ENCODE measurements at places on chromosomes 1 and 21. TPM values are rescaled to one million over a fixed set of nuclear protein-coding genes. Genes with fewer than 3 reads are reported as not detected.

GRCh38 chr1:96387785-96388184 is 333.8 kb upstream of the PTBP2 start:
- no peaks in the 10 kb centered on the region for H3K4me1 ChIP-seq
- no peak overlapping the region for H3K27ac ChIP-seq
- no peak overlapping the region for H3K4me3 ChIP-seq
- H3K27me3 ChIP-seq, result no peaks in the 10 kb centered on the region
- no peaks in the 10 kb centered on the region for H3K36me3 ChIP-seq
- no peak for DNase-seq

Gene DDAH1
- total RNA-seq, result not detected

DNA sequence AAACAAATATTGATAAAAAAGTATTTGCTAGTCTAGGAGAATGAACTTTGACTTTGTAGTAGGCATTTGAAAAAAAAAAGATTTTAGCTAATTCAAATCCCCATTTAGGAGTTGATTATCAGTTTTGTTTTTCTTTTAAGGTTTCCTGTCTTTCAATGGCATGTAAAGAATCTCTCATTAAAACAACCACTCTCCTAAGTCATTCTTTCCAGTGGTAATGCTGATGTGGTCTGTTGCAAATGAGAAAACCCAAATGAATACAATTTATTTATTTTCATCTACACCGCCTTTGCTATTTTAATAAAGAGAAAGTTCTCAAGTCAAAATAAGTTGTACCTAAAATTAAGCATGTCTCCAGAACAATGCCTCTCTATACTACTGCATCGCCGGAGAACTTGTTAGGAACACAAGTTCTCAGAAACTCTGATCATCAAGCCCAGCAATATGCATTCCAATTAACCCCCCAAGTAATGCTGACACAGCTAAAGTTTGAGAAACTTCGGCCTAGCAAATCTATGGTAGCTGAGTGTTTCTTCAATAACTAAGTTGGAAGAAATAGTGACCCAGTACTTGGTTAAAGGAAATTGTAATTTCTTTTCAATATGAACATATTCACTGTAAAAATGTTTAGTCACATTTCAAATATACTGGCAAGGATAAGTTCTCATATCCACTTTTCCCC is 255.1 kb downstream of the PTPRC start:
- DNase-seq, result no peak
- no peak overlapping the region for H3K4me3 ChIP-seq
- peaks cover 72% of the 10 kb centered on the region for H3K36me3 ChIP-seq
- no peaks in the 10 kb centered on the region for H3K27me3 ChIP-seq

DNA sequence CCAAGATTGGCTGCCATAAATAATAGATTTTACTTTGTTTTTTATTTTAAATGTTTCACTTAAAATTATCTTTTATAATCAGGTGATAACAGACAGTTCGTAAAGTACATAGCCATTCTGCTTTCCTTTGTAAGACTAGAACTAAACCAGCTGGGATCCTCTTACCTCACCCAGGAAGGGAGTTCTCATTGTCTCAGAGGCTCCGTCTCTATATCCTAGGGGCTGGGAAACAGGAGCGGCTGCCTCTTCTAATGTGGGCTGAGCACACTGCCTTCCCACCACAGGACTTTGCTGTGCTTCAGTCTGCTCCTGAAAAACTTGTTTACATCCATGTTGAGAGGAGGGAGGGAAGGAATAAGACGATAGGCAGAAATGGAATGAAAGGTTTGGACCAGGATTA is 45.6 kb upstream of the PGD start:
- H3K27ac ChIP-seq, result no peak overlapping the region
- H3K27me3 ChIP-seq, result no peaks in the 10 kb centered on the region
- peaks cover 6% of the 10 kb centered on the region for H3K36me3 ChIP-seq
- H3K4me3 ChIP-seq, result no peak overlapping the region

Gene ESRRG
- total RNA-seq, result not detected

DNA sequence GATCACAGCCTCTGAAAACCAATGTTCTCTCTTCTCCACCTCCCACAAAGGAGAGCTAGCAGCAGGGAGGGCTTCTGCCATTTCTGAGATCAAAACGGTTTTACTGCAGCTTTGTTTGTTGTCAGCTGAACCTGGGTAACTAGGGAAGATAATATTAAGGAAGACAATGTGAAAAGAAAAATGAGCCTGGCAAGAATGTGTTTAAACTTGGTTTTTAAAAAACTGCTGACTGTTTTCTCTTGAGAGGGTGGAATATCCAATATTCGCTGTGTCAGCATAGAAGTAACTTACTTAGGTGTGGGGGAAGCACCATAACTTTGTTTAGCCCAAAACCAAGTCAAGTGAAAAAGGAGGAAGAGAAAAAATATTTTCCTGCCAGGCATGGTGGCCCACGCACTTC is 35.8 kb upstream of the TDRD10 start:
- H3K27ac ChIP-seq, result no peak overlapping the region
- no peaks in the 10 kb centered on the region for H3K36me3 ChIP-seq

- H3K27ac ChIP-seq, result no peak overlapping the region
- no peaks in the 10 kb centered on the region for H3K4me1 ChIP-seq
- H3K4me3 ChIP-seq, result no peak overlapping the region
- DNase-seq, result no peak
These were observed 55.9 kb downstream of the ZBTB18 start for GRCh38 chr1:244106837-244107493.

DNA sequence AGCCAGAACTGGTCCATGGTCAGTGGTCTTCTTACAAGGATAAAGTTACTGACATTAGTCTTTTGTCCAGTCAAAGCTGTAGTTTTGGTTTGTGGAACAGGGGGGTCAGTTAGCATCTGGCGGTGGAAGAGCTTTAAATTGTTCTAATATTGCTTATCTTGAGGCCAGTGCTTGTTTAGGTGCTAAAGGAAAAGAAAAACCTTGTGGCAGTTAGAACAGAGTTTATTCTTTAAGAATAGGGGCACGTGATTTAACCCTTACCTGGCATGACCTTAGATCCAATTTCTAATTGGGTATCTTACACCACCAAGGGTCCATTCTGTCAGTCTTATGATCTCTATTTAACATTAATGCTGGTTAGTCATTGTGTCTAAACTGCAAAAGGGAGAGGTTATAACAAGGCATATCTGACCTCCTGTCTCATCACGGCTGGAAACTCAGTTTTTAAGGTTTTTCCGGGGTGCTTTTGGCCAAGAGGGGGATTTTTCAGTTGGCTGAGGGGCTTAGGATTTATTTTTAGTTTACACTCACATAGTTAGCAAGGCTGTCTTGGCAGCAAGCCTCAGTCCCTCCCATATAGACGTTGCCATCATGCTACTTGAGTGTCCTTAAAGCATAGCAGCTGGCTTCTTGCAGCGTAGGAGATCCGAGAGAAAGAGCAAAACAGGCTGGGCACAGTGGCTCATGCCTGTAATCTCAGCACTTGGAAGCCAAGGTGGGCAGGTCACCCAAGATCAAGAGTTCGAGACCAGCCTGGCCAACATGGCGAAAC is 60.1 kb upstream of the FAM89A start:
- H3K27ac ChIP-seq, result no peak overlapping the region
- H3K27me3 ChIP-seq, result peaks cover 11% of the 10 kb centered on the region
- no peaks in the 10 kb centered on the region for H3K4me1 ChIP-seq
- no peak for DNase-seq
- H3K36me3 ChIP-seq, result no peaks in the 10 kb centered on the region
- H3K4me3 ChIP-seq, result no peak overlapping the region

All from activated T-helper 2 cell treated with anti-CD3 and anti-CD28 coated beads, Interferon-gamma antibody, Interleukin-2, Interleukin-4, amounts not matched to agents 10 μg/mL and 5 μg/mL and 100 μg/mL, durations not matched to agents 14 hours and 24 hours and 36 hours (primary cell).